SK-N-SH (cell line): ENCODE measurements at places on chromosomes 11 and 22. TPM values are rescaled to one million over a fixed set of nuclear protein-coding genes. Genes with fewer than 3 reads are reported as not detected.
A peak's percentile ranks its signal among the peaks of the same experiment; 100 is the strongest.

CHRDL2 gene
- polyA plus RNA-seq = not detected in 2 replicates

SCUBE2 gene
- 0.70 and 0.76 TPM in 2 replicates for polyA plus RNA-seq

ASRGL1 gene
- polyA plus RNA-seq = 2.6 and 4.3 TPM in 2 replicates

GRCh38 chr11:109088086-109088485 is 333.9 kb upstream of the C11orf87 start:
- H3K27ac ChIP-seq = no peak overlapping the region
- H3K4me3 ChIP-seq = no peak overlapping the region
- no peaks in the 10 kb centered on the region for H3K4me1 ChIP-seq
- no peaks in the 10 kb centered on the region for H3K27me3 ChIP-seq
- DNase-seq = no peak

DNA sequence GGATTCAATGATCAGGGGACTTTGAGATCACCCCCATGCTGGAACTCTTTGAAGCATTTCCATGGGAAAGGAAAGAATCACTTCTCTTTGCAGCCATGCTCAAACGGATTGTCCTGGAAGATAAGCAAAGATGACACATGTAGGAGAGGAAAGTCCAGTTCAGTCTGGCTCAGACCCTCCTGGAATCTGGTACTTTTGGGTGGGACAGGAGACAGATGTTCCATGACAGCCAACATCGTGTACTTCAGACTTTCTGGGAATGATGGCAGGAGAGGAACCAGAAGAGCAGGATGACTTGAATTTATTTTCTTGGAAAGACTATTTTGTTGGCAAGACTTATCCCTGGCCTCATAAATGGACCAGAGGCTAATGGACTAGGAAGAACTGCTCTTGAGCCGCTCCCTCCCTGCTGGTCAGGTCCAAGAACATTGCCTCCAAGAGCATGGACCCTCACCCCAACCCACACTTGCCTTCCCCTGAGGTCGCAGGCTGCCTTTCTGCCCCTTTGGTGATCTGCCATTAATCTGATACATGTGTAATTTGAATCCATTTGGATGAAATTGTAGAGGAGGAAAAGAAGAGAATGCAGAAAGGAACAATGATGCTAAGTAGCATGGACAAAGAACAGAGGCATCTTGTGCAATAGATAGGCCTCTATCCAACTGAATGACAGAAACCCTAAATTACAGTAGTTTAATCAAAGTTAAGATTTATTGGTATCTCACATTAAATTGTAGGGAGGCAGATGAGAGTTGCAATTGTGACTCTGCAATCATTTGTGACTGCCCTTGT is 201.0 kb downstream of the SNX19 start:
- no peaks in the 10 kb centered on the region for H3K27me3 ChIP-seq
- no peak overlapping the region for H3K27ac ChIP-seq
- H3K4me1 ChIP-seq = no peaks in the 10 kb centered on the region
- no peak for DNase-seq
- H3K36me3 ChIP-seq = no peaks in the 10 kb centered on the region

GRCh38 chr11:103420593-103420992 is 311.4 kb downstream of the DYNC2H1 start:
- H3K36me3 ChIP-seq = peaks cover 7% of the 10 kb centered on the region
- H3K27ac ChIP-seq = no peak overlapping the region
- DNase-seq = no peak
- no peak overlapping the region for H3K4me3 ChIP-seq
- no peaks in the 10 kb centered on the region for H3K27me3 ChIP-seq
- no peaks in the 10 kb centered on the region for H3K4me1 ChIP-seq

DNA sequence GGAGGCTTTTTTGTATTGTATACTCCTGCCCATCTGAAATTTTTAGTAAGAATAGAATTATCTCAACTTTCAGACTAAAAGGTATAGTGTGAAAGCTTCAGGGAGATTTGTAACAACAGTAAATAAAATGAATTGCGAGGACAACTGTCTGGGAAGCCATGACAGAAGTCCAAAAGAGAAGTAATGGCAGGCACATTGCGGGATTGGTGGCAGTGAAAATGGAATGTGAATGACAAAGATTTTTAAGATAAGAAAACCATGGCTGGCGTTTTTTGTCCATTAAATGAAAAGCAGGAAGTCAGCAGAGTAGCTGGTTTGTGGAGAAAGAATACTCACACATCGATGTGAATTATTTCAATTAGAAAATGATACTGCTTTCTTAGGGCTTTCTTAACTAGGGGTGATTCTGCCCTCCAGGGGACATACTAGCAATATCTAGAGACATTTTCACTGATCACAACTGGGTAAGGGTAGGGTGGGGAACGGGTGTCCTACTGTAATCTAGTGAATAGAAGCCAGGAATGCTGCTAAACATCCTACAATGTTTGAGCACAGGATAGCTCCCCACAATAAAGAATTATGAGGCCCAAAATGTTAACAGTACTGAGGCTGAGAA is 1.6 kb downstream of the NPAT start:
- no peak for DNase-seq
- H3K4me3 ChIP-seq = peak overlapping the region; percentile 83
- no peaks in the 10 kb centered on the region for H3K27me3 ChIP-seq
- H3K4me1 ChIP-seq = peaks cover 10% of the 10 kb centered on the region

DNA sequence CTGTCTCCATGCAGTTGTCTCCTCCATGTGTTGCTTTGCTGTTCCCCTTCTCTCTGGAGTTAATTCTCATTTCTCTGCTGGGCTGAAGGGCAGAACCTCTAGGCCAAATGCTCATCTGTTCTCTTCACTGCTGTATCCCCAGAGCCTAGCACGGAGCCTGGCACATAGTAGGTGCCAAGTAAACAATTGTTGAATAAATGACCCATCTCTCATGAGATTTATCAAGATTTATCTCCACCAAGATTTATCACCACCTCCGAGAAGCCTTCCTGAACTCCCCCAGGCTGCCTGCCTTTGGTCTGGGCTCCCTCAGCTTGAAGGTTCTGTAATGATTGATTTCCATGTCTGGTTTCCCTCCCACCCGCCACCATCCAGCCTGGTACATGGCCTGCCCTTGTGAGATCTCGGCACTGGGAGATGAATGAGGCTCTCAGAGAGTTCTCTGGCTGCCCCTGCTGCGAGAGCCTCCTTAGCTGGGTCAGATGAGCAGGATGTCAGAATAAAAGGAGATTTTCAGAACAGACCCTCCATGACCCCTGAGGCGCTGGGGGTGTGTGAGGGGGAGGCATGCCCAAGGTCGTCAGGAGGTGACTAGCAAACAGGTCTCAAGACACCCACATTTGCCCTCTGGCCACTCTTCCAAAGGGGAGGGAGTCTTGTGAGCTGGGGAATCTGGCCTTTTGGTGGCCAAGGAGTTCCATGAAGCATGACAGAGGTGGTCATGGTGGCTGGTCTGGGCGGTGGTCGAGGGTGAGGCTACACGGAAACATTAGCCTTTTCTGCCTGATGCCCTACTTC is 2.4 kb upstream of the GDPD5 start:
- no peak overlapping the region for H3K4me3 ChIP-seq
- H3K4me1 ChIP-seq = no peaks in the 10 kb centered on the region
- no peak overlapping the region for H3K27ac ChIP-seq
- no peaks in the 10 kb centered on the region for H3K36me3 ChIP-seq
- DNase-seq = no peak

- H3K4me1 ChIP-seq = no peaks in the 10 kb centered on the region
- DNase-seq = no peak
- H3K27ac ChIP-seq = no peak overlapping the region
These were observed 963.8 kb upstream of the CNTN5 start for GRCh38 chr11:98056945-98057344.

DNA sequence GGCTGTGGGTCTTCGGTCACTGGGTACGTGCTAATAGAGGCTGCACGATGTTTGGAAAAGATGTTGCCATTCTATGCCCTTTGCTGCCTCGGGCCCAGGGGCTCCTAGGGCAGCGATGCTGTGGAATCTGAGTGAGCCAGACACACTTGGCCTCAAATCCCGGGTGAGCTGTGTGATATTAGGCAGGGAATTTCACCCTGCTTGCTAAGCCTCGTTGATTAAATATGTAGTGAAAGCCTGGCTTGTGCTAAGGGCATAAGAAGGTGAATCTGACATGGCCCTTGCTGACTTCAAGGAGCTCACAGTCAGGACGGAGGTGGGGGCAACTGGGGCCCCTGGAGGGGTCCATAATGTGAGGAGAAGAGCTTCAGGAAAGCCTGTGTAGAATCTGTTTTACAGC is 5.4 kb upstream of the HMOX1 start:
- H3K27me3 ChIP-seq = no peaks in the 10 kb centered on the region
- no peak for DNase-seq
- no peaks in the 10 kb centered on the region for H3K36me3 ChIP-seq

GRCh38 chr11:62324731-62325556 is 12.3 kb upstream of the ASRGL1 start:
- H3K27me3 ChIP-seq = peaks cover 10% of the 10 kb centered on the region; the same call in 1 of the 2 replicates
- peak; percentile 76 for DNase-seq
- H3K4me1 ChIP-seq = no peaks in the 10 kb centered on the region
- peak overlapping the region; percentile 54; the same call in 1 of the 2 replicates for H3K4me3 ChIP-seq
- no peak overlapping the region for H3K27ac ChIP-seq

DNA sequence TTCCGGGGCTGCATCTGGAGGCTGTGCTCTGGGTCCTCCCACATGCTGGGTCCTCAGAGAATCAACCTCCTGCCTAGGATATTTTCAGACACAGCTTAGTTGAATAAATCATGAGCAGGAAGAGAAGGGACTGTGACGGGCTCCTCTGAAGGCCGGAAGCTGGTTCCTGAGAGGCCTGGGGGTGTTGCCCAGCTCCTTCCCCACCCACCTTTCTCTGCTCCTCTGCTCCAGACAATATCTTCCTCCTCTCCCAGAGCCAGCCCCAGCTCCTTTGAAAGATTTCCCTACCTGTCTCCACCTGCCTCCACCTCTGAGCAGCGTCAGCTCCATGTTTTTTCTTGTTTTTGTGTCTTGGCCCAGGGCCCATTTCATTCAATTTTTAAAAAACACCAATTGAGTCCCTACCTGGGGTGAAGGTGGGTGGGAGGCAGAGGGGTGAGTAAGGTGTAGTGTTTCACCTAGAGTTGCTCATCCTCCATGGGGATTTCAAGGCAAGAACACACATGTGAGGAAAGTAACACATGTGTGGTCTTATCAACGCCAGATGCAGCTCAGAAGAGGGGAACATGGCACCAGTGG is 24.8 kb upstream of the THY1 start:
- H3K36me3 ChIP-seq = no peaks in the 10 kb centered on the region
- H3K27me3 ChIP-seq = no peaks in the 10 kb centered on the region
- DNase-seq = no peak
- no peak overlapping the region for H3K4me3 ChIP-seq
- H3K27ac ChIP-seq = no peak overlapping the region
- H3K4me1 ChIP-seq = no peaks in the 10 kb centered on the region

GRCh38 chr22:17120281-17120680 is 879 bp downstream of the TMEM121B start:
- peak overlapping the region; percentile 49 for H3K4me3 ChIP-seq
- peaks cover 5% of the 10 kb centered on the region; the same call in 1 of the 2 replicates for H3K4me1 ChIP-seq
- H3K27ac ChIP-seq = no peak overlapping the region
